ENCODE measurements at places on chromosomes 3 and 15.

DNA sequence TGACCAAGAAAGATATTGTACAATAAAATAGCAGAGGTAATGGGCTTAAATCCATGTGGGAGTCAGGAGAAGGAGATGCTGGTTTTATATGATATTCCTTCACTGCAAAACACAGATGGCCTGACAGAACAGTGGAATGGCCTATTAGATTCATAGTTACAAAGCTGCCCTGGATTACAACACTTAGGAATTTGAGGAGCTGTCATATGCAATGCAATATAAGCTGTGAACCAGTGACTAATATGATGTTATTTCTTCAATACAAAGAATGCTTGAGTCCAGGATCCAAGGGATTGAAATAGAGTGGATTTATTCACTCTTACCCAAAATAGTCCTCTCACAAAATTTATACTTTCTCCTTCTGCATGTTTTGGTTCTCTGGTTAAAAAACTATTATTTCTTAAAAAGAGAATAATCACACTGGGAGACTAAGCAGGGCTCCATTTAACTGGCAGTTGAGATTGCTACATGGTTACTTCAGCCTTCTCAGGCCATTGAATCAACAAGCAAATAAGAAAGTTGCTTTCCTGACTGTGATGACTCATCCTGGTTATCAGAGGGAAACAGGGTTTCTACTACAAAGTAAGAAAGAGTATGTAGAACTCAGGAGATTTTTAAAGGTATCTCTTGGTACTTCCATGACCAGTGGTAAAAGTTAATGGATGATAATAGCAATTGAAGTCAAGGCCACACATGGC, 79.8 kb upstream of the ZPLD1 start:
- DNase-seq = no peak

DNA sequence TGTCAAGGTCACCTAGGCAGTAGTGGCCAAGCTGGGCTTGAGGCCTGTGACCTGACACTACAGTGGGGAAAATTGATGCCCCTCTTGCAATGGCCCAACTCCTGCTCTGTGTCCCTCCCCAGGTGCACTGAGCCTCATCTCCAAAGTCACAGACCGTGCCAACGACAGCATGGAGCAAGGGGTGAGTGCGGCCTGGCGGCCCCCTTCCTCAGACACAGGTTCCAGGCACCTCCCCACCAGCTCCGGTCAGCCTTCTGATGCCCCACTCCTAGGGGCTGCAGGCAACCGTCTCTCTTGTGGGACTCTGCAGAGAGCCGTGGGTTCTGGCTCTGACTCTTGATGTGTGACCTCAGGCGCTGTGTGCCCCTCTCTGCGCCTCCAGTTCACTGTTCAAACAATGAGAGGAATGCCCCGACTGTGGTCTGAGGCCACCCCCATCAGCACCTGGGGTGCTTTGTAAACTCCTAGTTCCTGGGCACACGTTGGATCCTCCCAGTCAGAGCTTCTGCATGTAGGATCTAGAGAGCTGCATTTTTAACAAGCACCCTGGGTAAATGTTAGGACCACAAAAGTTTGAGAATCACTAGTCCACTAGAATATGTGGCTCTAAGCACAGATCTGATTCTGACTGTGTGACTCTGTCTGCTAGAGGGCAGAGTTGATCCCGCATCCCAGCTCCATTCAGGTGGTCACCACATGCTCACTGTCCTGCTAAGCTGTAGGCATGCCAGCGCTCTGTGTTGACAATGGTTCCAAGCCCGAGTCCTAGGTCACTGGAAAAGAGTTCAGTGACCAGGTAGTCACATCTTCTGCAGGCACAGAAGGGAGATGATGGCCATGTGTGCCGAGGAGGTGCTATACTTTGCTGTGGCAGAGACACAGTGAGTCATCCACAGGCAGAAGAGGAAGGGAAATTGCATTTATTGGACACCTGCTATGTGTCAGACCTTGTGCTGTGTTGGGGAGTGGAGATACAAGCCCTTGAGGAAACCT, 46.2 kb upstream of the NR2C2 start:
- no peak for DNase-seq

- DNase-seq = no peak
These were observed 145.0 kb upstream of the GAP43 start for GRCh38 chr3:115478359-115478758.

DNA sequence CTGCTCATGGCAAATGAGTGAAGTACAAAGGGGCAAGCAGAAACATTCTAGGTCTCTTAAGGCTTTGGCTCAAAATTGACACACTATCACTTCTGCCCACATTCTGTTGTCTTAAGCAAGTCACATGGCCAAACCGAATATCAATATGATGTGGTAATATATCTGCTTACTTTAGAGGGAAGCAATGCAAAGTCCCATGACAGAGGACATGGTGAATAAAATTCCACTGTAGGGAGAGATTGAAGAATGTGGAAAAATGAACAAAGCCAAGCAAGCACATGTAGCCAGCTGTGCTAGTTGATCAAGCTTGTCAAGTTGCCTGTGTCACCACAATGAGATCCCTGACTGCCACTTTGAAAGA, 11.2 kb upstream of the TBC1D5 start:
- no peak for DNase-seq

DNA sequence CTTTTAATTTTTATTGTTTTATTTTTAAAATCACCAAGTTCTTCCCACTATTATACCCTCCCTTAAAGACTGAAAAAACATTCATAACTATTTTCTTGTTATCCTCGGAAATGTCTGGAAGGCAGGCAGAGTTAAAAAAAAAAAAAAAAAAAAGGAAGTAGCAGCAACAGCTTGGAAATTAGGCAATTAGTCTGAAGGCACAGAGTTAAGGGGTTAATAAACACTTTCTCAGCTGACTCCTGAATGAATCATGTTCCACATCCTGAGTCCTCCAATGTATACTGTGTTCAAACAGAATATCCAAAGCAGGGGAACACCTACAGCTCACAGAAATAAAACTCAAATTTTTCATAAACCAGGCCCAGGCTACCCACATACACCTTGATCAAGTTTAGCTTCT, 5.8 kb downstream of the HEXA start:
- no peak for DNase-seq

Measured in T-cell (primary cell).